Epithelial cell of prostate (primary cell): ENCODE measurements at places on chromosomes 2 and 18.

DNA sequence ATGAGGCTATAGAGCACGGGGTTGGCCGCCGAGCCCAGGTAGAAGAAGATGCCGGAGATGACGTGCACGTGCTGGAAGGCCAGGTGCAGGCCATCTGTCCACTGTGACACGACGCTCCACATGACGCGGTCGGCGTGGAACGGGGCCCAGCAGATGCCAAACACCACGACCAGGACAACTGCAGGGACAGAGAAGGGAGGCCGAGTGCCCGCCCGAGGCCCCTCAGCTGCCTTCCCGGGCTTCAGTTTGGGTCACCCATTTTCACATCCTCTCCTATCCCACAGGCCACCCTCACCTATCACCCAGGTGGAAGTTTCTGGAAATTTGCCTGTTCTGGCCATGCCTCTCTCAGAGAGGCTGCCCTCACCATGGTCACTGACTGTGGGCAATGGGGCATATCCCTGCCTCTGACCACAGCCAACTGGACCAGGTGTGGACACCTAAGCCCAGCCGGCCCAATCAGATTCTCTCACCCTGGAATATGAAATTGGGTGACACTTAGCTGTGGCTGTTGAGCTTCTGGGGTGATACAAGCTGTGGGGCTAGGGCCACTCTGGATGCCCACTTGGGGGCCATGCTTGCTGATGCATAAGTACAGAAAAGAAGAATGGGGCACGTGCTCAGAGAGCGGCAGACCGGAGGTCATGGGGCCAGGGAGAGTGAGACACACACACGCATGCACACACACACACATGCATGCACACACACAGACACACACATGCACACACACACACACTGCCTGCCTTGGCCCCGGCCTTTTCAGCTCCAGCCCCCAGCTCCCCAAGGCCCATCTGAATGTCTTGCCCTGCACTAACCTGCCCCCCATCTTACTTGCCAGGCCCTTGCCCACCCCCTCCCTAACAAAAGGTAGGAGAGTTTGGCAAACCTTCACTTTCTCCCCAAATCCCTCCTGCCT is 4.7 kb downstream of the NMUR1 start:
- DNase-seq, result no peak

GRCh38 chr2:84115173-84115857 is 343.8 kb downstream of the SUCLG1 start:
- DNase-seq, result no peak

GRCh38 chr2:188577231-188577630 is 285.6 kb downstream of the GULP1 start:
- no peak for DNase-seq

DNA sequence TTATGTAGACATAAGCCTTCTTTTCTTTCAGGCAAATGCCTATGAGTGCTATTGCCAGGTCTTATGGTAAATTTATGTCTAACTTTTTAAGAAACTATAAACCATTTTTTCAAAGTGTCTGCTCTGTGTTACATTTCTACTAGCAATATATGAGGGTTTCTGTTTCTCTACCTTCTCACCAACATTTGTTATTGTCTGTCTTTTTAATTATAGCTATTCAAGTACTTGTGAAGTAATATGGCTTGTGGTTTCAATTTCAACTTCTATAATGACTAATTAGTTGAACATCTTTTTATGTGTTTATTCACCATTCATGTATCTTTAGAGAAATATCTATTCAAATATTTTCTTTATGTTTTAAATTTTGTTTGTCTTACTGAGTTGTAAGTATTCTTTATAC is 213.1 kb upstream of the MC4R start:
- DNase-seq, result no peak

GRCh38 chr2:124566518-124566970 is 541.5 kb downstream of the CNTNAP5 start:
- no peak for DNase-seq

- DNase-seq, result no peak
These were observed at the start of gene EGR4 for GRCh38 chr2:73293534-73294171. Gene EGR4, minus strand, starts transcription at chr2:73293548. Its CDS starts 231 bp downstream, at chr2:73293317.

GRCh38 chr18:59300676-59301285 is 17.7 kb downstream of the CPLX4 start:
- peak; percentile 6 for DNase-seq

DNA sequence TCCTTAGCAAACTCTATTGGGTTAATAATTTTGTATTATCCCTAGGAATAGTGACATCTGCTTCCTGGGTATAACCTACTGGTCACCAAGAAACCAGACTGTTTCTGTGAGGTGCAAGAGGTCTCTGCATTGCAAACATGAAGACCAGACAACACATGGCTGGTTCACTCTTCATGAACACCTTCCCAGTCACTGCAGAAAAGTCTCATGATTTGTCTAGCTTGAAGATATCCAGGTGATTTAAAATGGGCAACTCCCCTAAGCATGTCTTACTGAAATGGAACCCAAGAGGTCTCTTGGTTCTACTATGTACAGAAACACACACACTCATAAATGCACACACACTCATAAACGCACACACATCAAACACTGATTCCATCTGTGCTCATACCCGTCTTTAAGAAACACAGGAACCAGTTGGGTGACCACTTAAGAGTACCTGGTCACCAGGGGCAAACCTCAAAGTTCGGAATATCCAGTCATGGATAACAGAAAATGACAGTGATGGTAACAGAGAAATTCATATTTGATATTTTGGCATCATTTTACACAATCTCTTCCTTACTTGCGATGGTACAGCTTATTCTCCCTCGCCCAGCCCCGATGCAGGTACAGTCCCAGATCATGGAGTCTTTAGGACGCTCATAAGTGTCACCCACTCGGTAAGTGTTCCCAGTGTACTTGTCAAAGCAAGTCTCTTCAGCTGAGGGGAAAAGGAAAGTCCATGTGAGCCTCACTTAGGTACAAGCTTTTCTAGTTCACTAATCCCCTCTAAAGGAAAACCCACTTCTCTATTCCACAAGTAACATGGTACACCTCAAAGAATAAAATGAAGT is 2.9 kb downstream of the FN1 start:
- DNase-seq, result no peak

DNA sequence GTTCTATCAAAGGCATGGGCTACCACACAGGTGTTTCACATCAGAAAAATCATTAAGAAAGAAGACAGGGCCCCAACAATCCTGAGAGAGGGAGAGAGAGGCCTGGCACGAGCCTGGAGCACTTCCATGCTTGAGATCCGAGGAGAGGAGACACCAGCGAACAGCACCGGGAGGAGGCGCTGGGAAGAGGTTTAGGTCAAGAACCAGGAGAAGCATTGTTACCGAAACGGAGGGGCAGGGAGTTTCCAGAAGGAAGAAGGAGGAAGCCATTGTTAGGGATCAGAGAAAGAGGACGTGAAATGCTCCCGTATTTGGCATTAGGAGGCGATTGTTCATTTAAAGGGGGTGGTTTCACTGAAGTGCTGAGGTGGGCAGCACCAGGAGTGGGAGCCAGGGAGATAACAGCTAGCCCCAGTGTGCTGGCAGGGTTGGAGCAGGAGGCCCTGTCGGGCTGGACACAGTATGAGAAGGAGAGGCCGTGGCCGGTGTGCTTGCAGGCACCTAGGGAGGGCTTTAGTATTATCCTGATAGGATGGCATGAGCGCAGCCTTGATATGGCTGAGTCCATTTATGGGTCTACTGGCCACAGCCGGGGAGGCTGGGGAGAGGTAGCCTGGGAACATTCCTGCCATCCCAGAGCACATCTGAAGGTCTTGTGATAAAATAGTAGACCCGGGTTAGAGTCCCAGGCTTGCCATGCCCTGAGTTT is 244.9 kb downstream of the KLHL29 start:
- no peak for DNase-seq

DNA sequence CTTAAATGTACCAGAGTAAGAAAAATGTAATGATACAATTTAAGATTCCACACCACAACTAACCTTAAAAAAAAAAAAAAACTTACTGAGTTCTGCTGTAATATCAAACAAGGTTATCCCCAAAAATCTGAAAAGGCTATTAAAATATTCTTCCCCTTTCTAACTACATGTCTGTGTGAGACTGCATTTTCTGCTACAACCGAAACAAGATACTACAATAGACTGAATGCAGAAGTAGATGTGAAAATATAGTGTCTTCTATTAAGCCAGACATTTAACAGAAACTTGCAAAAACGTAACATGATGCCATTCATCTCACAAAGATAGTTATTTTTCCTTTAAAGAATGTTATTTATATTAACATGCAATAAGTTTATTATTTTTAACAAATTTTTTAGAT is 16.2 kb downstream of the SS18 start:
- no peak for DNase-seq
